Esophagus mucosa (tissue), 1 donor: ENCODE measurements at places on chromosomes 16 and 17.

DNA sequence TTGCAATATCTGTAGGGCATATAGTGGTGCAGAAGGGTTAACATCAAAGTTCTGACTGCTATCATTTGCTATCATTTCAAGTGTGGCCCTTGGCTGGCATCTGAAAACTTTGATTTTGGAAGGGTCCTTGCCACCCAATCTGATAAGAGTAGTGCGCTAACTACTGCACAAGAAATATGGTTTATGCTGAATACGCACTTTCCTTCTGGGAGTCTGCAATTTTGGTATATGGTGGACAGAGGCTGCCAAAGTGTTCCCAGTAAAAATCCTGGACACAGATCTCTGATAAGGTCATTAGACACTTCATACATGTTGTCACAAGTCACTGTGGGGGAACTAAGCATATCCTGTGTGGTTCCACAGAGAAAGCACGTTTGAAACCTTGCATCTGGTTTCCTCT is 461.6 kb upstream of the CDH11 start:
- no peak for ATAC-seq

DNA sequence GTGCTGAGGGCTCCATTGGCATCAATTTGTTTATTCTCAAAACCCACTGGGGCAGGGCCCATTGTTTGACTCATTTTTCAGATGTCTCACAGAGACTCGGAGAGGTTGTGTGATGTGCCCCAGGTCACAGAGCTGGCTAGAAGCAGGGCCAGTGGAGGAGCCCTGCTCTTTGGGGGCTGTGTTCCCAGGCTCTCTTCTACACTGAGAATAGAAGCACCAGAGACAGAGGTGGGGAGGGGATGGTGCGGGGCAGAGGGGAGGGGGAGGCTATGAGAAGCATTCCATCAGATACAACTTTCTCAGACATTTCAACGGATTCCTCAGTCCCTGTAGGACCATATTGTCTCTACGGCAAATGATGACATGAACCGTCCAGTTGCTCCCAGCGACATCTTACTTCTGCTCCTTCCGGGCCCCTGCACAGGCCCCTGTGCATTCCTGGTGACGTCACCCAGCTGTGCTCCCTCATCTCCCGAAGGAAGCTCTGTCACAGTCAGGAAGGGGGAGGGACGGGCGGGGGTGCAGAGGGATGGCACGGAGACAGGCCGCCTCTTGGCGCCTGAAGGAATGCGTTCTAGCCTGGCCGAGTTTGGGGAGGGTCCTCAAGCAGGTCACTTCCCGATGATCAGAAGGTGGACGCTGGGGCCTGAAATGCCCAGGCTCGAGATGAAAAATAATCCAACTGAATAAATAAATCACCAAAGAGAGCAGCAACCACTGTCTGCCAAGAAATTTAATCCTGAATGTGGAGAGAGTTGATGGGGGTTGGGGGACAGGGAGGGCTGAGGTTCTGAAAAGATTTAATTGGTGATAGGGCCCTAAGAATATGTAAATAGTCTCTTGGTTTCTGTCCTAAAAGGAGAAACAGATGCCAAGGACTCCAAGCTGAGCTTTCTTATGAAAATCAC is 114.1 kb downstream of the NOG start:
- no peak for ATAC-seq

DNA sequence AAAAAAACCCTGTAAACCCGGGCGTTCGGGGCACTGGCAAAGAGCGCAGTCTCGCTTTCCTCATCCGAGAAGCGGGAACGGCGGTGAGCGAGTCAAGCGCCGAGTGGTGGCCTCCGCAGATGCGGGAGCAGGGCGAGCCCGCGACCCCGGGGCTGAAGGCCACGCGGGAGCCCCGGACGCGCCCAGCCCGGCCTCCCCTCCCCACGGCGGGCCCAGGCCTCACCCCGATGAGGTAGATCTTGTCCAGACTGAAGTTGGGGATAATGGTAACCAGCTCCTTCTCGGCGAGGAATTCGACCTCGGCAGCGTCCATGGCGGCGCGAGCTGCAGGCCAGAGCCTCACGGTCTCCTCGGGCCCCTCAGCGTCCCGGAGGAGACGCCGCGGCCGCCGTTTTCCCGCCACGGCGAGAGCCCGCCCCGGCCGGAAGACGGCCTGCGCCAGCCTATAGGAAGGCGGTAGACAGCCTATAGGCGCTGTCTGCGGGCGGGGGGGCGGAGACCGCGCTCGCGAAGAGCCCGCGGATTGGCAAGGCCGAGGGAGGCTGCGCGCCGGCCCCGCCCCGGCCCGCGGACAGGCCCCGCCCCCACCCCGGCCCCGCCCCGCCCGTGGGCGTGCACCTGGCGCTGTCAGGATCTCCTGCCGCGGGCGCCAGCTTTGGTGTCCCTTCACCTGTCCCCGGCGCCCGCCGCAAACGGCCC is at the start of gene GINS2:
TSS of gene GINS2 (minus strand) at position 369 of the 699 bp plus-strand sequence. CDS start at position 313, 56 bp downstream.
- peak; percentile 99 for ATAC-seq

GRCh38 chr17:16493531-16494046 is 1.6 kb upstream of the LRRC75A start:
- ATAC-seq: no peak

GRCh38 chr16:72228014-72228413 is 56.1 kb upstream of the PMFBP1 start:
- no peak for ATAC-seq
